Chondrocyte (in vitro differentiated cells): ENCODE measurements at places on chromosomes 3 and 15. TPM values are rescaled to one million over a fixed set of nuclear protein-coding genes. Genes with fewer than 3 reads are reported as not detected.

ERICH6 gene
- not detected in 3 replicates for total RNA-seq

CA12 gene
- total RNA-seq, result 6.7 to 7.9 TPM (median 6.9 TPM) in 3 replicates

SPATA12 gene
- not detected in 3 replicates for total RNA-seq

NAA80 gene
- total RNA-seq, result 10.9 to 16.0 TPM (median 12.9 TPM) in 3 replicates

SLC27A2 gene
- total RNA-seq, result not detected in 3 replicates

RAB5A gene
- 70.6 to 81.1 TPM (median 76.0 TPM) in 3 replicates for total RNA-seq

GJD2 gene
- not detected in 3 replicates for total RNA-seq

POPDC2 gene
- 0.80 to 1.1 TPM (median 1.0 TPM) in 3 replicates for total RNA-seq

EIF4A2 gene
- 311 to 422 TPM (median 322 TPM) in 3 replicates for total RNA-seq

PDE8A gene
- total RNA-seq, result 21.1 to 23.8 TPM (median 22.7 TPM) in 3 replicates

CATSPER2 gene
- total RNA-seq, result 1.6 to 3.6 TPM (median 3.1 TPM) in 3 replicates

CAND2 gene
- 11.3 to 15.7 TPM (median 12.0 TPM) in 3 replicates for total RNA-seq

COL6A5 gene
- total RNA-seq, result not detected in 3 replicates
